ENCODE measurements at places on chromosomes 11 and 22.

DNA sequence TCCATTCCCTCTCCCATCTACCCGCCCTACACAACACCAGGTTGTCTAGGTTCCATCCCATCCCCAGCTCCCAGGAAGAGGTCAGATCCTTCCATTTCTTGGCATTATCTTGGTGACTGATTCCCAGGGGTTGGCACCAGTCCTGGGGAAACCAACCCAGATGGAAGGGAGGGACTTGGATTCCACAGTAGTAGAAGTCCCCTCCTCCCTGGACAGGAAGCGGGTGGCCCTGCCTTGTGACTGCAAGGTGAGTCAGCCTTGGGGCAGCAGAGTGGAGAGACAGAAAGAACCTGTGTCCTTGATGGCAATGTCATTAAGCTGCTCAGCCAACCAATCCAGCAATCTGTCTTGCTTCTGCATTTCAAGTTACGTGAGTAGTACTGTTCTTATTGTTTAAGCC is 26.5 kb downstream of the SYT13 start:
- no peak for DNase-seq

DNA sequence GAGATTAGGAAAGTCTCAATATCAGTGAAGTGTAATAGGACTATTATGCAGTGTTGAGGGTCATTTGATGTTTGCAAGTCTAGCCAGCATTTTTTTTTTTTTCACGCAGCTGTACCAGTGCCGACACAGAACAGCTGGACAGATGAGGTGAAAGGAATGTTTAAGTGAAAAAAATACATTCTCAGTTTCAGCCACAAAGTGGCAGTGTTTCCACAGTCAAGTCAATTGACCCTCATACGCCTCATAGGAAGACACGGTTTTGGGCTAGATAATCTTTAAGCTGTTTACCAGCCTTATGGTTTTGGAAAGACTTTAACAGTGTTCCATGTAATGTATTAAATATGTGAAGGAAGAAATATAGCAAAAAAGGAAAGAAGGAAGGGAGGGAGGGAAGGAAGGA is 349.9 kb upstream of the ANO3 start:
- DNase-seq, result no peak

DNA sequence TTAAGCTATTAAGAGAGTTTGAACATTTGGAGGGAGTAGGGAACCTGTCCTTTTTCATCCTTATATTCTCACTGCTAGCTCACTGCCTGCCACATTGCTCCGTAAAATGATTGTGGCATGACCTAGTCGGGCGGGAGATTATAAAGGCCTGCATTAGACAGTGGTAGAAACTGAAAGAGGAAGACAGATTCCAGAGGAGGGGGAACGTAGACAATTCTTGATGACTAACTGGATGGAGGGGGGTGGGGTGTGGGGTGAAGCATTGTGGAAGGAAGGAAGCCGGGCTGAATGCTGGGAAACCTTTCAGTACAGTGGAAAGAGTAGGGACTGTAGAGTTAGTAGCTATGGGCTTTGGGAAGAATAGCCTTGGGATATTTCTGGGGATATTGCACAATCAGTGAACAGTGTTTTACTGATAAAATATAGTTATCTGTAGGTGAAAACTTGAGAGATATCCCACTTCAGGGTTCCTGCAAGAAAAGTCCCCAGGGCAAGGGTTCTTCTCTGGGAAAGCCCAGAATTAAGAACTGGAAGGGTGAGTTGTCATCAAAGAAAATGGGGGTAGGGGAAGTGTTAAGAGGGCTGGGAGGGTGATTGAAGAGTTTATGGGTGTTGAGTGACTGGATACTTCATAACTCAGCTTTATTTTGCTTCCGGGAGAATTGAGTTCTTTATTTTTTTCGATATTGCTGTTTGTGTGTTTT is 2.1 kb downstream of the MED15 start:
- DNase-seq, result peak; percentile 65

DNA sequence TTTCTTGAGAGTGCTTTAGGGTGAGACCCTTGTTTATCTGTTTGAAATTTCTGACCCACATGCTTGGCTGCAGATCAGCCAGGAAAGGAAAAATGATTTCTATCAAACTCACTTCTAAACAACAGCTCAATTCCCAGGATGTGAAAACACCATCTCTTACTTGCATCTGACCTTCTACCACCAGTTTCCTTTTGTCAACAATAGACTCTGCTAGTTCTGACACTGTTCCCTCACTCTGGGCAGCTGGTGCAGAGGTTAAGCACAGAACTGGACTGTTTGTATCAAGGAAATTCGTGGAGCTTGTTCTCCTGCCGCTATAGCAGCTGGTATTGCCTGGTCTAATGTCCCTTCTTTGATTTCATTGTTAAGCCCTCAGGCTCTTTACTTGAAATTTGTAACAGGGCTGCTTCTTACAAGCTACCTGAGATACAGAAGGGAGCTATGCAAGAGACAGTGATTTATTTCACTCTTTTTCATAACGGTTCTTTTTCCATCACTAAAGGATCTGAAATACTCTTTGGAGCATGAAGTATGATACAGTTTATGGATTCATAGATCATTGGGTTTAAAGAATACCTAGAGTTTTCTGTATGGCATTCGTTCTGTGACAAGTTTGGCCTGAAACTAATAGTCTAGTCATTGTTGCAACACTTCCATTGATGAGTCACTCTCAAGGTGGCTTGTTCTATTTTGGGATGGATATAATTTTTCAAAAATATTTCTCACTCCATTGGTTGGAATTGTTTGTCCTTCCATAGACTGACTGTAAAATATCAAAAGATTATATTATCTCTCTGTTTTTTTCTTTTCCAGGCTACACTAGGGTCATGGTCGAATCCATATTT is 178.2 kb upstream of the ZC3H12C start:
- no peak for DNase-seq

DNA sequence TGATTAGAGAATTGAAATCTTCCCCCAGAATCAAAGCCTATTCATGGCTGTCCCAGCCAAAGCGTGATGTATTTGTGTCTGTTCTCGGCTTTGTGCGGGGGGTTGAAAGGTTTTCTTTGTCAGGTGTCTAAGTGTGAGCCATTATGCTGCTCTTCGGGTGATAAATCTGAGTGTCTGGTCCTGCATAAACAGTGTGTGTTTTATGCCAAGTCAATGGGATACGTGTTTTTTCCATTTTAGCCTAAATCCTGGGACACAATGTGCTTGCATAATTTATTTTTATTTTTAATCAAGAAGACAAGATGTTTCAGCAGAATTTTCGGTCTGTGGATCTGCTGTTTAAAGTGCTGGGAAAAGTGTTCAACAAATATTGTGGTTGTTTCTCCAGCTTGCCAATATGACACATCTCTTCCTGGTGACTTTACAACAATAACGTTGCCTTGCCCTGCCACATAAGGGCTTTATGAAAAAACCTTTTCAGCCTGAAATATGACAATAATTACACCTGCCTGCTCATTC is 267.8 kb downstream of the TBC1D22A start:
- no peak for DNase-seq

GRCh38 chr11:73225001-73225686 is 7.1 kb downstream of the P2RY2 start:
- DNase-seq, result no peak

- no peak for DNase-seq
Observed at GRCh38 chr11:122705396-122705795, 49.9 kb downstream of the UBASH3B start.

GRCh38 chr11:58888579-58888978 is 44.1 kb upstream of the GLYATL2 start:
- DNase-seq, result no peak

- DNase-seq, result no peak
Observed at GRCh38 chr22:29300807-29301601, 5.4 kb upstream of the GAS2L1 start.

All from activated naive CD4-positive, alpha-beta T cell treated with anti-CD3 and anti-CD28 coated beads, Interleukin-2, amount 50 U/mL, for 16 hours (primary cell).